ENCODE measurements at places on chromosomes 5 and 9.

DNA sequence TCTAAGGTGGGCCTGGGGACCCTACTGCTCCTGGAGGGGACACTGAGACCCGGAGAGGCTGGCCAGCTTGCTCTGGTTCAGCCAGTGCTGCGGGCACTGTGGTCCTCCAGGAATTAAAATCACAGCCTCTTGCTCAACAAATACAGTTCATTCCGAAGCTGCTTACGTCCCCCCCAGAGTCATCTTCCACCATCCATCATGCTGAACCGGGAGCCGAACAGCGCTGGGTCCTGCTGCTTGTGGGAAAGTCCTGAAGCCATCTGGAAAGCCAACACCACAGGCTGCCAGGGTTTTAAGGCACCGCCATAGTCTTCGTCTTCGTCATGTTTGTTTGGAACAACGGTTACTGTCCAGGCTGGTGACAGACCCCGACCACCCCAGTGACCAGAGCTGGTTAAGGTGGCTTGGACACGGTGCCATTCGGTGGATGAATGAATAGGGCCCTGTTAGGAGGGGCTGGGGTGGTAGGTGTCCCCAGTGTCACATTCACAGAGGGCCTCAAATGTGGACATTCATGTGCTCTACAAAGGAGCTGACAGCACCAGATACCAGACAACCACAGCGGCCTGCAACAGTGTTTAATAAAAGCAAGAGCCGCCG is 81.6 kb upstream of the PHYKPL start:
- no peak for DNase-seq

DNA sequence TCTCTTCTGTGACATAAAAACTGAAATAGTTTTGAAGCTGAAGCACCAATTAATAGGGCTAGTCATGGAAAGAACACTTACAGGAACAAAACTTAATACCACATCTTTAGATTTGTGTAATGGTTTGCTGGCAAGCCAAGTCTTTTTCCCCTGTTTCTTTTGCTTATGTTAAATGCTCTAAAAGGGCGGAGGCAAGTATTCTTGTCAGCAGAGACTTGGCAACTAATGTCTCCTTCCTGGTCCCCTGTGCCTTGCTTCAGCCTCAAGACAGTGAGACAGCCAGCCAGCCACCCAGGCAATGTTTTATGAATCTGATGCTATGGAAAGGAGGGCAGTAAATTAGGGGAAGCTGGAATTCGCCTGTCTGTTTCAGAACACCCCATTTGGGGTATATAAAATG is 45.7 kb downstream of the PRRC1 start:
- DNase-seq: peak; percentile 37

- DNase-seq: no peak
These were observed 16.0 kb downstream of the TMOD1 start for GRCh38 chr9:97517331-97518089.

GRCh38 chr9:84331119-84331809 is 9.3 kb downstream of the SLC28A3 start:
- peak; percentile 42 for DNase-seq

GRCh38 chr5:138724470-138725146 is 28.6 kb upstream of the CTNNA1 start:
- DNase-seq: no peak

GRCh38 chr5:122126177-122126755 is 3.1 kb upstream of the ZNF474 start:
- no peak for DNase-seq

- no peak for DNase-seq
These were observed 243.7 kb downstream of the HSPA4 start for GRCh38 chr5:133295520-133295919.

GRCh38 chr9:93085676-93086075 is 10.3 kb upstream of the CARD19 start:
- no peak for DNase-seq

DNA sequence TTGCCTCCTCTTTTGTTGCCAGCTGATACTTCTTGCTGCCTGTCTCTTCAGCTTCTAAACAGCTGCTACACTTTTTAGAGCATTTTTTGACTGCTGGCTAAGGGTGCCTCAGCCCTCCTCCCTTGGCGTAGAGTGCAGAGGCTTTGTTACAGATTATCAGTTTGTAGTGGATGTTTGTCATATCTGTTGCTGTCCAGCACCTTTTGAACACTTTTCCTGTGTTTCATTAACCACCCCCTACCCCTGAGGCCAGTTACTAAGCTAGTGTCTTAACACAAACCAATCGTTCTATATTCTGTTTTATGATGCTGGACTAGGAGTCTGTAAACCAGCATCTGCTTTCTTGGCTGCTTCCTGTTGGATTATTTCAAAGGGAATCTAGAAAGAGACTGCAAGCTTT is 441.5 kb downstream of the DNAH5 start:
- DNase-seq: no peak

- DNase-seq: no peak
These were observed 330.7 kb downstream of the CAAP1 start for GRCh38 chr9:26561928-26562327.

- no peak for DNase-seq
These were observed 77.0 kb downstream of the RAD23B start for GRCh38 chr9:107360098-107360497.

DNA sequence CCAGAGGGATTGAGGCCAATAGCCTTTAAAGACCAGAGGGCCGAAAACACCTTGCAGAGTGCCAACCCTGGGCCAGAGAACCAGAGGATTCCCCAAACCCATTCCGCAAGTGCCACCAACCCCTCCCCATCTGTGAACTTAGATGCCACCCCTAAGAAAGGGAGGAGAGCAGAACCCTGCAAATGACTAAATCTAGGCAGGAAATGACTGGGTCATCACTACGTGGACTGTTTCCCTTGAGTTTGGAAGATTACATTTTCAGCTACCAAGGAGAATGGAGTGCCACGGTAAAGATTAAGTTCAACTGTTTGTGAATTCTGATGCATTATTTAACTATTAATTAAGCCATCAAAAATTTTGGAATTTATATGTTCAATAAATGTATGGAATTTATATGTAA is 142.8 kb downstream of the ENC1 start:
- DNase-seq: no peak

DNA sequence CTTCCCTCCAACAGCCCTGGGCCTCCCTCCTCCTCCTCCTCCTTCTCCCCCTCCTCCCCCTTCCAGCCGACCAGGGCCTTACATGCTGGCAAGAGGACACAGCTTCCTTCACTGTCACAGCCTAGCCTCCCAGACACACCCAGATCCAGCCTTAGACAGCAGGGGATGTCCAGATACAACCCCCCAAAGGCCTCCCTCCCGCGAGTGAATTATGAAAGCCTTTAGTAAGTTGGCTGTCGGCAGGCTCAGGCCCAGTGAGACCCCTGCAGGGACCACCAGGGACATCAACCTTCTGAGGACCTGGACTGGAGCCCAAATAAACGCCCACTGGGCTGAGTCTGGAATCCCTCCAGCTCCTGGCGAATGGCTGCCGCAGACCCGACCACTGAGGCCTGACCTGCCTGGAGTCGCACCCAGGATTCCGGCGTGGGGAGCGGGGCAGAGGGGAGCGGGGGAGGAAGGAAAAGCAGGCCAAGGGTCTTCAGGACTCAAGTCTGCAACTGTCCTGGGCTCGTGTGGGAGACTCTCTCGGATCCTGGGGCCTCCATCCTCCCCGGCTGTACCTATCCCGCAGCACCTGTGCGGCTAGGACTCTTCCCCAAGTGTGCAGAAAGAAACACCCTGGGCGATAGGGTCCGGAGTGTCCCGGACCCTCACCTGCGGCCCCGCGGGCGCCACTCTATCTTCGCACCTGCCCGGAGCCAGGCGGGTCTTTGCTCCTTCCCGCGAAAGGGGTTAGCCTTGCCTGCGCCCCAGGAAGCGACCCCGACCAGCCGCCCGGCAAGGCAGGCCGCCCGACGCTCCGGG is 705 bp downstream of the SEPTIN8 start:
- peak; percentile 55 for DNase-seq

GRCh38 chr5:122775550-122776542 is 966 bp downstream of the SNX2 start:
- peak; percentile 43 for DNase-seq

DNA sequence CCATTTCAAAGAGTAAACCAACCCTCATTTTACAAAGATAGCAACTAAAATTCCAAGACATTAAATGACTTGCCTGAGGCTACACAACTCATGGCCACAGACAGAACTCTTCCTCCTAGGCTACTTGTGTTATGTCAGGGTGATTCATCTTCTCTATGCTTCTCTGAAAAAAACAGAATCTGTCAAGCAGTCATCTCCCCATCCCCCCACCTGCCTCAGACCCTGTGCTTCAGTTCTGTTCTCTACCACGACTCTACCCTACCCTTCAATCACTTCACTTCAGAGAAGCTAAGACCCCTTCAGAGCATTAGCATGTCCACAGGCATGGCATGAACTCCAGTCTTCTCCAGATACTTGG is 277.7 kb upstream of the PTGER4 start:
- no peak for DNase-seq

- DNase-seq: no peak
These were observed 103.3 kb downstream of the CWC27 start for GRCh38 chr5:64872044-64872443.

GRCh38 chr9:38641985-38642864 is 21.8 kb upstream of the ANKRD18A start:
- peak; percentile 36 for DNase-seq

DNA sequence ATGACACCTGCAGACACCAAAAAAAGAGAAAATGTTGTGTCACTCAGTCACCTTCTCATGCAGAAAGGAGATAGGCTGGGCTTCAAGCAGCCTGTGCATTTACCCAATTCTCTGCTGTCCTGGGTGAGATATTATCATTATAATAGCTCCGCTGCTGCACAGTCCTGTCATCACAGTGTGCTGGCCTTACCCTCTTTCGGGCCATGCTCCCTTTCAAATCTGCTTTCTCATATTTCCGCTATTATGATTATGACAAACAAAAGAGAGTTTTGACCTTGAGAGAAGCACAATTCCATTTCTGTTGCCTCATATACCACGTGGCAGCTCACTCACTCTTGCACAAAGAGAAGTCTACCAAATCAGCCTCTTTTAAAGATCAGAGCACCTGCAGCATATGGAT is 1350.1 kb upstream of the ACO1 start:
- DNase-seq: no peak

DNA sequence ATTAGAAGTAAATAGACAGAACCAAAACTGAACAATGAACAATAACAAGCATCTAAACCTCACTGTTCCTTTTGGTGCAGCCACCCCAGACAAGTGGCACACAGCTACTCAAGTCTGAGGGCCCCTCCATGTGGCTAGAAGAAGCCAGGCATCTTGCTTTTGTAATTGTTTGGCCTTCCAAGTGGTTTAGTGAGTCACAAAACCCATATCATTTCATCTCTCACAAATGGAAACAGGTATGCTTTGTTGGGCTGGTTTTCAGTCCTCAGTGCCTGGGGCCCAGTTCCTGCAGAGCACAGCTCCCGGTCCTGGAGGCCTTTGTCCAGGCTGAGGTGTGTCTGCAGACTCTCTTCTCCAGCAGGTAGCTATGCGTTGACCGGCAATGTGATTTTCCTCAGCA is 16.7 kb downstream of the PRLR start:
- DNase-seq: no peak

GRCh38 chr5:56734091-56734694 is 81.2 kb upstream of the MAP3K1 start:
- DNase-seq: no peak

GRCh38 chr9:97906236-97906831 is 16.0 kb downstream of the TRMO start:
- DNase-seq: no peak

- no peak for DNase-seq
These were observed 2.9 kb upstream of the DPM2 start for GRCh38 chr9:127940593-127940992.

DNA sequence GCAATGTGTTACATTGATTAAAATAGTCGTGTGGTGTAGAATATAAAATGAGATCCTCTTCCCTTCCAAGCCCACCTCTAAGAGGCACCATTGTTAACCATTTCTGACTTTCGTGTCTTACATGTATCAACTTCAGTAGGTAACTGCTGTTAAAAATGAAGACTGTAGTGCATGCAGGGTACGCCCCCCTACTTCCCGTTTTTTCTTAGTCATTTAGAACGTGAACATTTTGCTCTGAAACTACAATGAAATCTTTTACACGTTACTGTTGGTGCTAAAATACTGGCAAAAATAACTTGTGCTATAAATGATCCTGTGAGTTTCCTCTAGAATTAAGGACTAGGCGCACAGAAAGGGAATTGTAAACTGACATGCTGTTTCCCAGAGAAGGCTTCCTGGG is 41.5 kb downstream of the WNK2 start:
- DNase-seq: no peak

- DNase-seq: no peak
These were observed 291.0 kb downstream of the FBXL17 start for GRCh38 chr5:108090946-108091345.

DNA sequence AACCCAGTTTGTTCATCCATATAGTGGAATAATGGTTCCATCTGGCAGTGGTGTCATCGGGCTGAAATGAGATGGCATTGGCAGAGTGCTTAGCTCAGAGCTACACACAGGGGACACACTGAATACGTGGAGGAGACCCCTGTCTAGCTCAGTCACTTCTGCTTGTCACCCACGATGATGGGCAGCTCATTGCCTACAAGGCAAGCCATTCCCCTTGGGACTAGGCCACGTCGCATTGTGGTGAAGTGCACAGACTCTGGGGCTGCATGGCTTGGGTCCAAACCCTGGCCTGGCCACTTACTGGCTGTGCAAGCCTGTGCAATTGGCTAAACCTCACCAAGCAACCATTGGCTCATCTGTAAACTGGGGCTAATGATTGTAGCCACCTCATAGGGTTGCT is 3.2 kb upstream of the FBP1 start:
- no peak for DNase-seq

DNA sequence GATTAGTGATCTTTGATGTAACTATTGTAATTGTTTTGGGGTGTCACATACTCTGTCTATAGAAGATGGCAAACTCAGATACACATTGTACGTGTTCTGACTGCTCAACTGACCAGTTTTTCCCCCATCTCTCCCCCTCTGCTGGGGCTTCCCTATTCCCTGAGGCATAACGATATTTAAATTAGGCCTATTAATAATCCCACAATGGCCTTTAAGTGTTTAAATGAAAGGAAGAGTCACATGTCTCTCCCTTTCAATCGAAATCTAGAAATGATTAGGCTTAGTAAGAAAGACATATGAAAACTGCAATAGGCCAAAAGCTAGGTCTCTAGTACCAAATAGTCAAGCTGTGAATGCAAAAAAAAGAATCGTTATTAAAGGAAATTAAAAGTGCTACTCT is 265.6 kb downstream of the TMEM232 start:
- no peak for DNase-seq
